ENCODE measurements at places on chromosomes 4 and X.

GRCh38 chr4:152072001-152072485 lies 311.2 kb upstream of the GATB start:
- no peak for DNase-seq

DNA sequence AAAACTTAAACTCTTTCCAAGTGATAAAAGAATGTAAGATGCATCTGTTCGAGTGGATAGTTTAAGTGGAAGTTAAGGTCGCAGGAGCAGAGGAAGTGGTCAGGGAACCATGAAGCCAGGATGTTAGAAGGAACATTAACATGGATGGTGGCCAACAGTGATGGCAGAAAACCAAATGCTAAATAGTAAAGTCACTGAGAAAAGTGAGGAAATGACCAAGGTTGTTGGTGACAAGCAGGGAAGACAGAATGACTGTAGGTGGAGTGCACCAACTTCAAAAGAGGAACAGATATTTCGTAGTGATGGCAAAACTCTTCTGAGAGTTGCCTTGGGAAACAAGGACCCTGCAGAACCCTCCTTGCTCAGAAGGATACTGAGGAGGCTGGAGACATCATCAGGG lies 226.2 kb downstream of the PALLD start:
- DNase-seq, result no peak

GRCh38 chr4:81348778-81349094 lies 123.0 kb downstream of the RASGEF1B start:
- no peak for DNase-seq

DNA sequence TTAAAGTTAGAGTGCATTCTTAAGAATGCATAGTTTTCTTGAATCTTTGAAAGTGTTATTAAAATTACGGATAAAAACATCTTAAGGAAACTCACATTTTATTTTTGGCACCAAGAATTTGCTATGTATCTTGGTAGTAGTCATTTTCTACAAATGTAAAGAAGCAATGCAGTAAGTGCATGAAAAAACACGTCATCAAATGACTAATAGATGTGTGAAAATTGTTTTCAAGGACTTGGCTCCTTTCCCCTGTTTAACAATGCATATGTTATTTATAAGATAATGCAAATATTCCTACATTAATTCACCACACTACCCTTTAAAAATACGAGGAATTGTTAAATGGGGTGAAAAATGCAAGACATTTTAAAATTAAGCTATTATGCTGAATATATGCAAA lies 461.2 kb upstream of the PCDH7 start:
- DNase-seq, result no peak

- no peak for DNase-seq
Measured at GRCh38 chr4:76376534-76376933, 44.4 kb downstream of the CCDC158 start.

DNA sequence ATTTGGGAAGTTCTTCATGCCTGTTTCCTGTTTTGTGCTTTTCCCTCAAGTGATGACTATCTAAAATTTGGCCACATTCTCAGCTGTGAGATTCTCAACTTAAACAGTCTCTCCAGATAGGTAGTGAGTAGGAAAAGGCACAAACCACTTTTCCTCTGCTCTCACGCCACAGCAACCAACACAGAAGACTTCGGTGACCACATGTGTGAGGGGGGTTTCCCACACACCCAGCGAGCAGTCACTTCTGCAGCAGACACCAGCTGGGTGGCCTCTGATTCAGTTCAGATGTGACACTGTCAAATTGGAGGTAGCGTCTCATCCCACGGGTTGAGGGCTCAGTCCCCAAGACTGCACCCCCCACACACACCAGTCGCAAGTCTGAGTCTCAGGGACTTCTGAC lies 25.1 kb upstream of the CLDN34 start:
- DNase-seq, result no peak

- no peak for DNase-seq
Measured at GRCh38 chr4:40584517-40585141, 45.0 kb downstream of the RBM47 start.

- DNase-seq, result no peak
Measured at GRCh38 chr4:173505924-173506518, 24.0 kb downstream of the HAND2 start.

DNA sequence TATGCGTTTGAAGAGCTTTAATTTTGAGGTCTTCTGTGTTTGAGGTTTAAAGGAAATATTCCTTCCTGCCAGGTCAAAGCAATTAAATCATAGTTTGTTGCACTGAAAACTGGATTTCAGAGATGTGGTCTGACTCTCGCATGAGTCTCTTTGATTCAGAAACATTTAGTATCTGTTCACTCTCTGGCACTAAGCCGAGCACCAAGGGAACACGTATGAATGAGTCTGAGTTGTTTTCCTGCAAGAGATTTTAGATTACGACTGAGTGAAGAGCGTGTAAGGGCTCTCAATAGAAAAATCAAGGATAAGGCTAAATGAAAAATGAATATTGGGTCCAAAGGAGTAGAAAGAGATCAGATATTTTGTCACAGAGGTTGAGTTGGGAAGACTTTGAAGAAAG lies 875.4 kb upstream of the PRKX start:
- DNase-seq, result no peak

- DNase-seq, result no peak
Measured at GRCh38 chr4:71241501-71242288, 97.1 kb upstream of the SLC4A4 start.

- DNase-seq, result no peak
Measured at GRCh38 chr4:85725721-85726170, 250.8 kb downstream of the ARHGAP24 start.

DNA sequence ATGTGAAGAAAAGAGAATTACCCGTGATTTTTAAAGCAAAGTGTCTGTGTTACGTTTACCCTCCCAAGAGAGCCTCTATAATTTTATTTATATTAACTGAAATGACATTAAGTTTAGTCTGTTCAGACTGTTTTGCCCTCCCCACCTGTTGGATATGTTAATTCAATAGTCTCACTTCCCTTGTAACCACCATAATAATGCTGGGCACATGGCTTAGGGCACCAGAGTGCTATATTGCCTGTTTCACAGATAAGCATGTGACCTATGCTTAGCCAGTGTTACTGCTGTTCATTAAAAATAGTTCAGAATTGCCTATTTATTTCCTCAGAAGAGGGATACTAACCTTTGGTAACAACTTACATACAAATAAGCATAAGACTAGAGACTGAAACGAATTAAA lies 446.2 kb downstream of the FAT4 start:
- no peak for DNase-seq

DNA sequence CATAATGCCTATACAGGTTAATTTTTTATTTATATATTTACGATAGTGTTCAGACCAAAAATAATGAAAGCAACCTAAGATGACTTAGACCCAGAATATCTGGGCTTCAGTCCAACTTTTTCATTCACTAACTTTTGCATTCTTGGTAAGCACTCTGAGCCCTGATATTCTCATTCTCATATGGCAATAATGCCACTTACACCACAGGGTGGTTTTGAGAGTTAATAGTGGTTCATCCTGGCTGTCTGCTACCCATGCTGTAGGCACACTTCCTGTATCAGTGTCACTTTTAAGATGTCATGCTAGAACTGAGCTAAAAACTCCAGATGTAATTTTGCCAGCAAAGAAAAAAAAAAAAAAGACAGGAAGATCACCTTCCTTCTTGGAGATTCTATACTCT lies 508.7 kb upstream of the FMR1 start:
- no peak for DNase-seq

DNA sequence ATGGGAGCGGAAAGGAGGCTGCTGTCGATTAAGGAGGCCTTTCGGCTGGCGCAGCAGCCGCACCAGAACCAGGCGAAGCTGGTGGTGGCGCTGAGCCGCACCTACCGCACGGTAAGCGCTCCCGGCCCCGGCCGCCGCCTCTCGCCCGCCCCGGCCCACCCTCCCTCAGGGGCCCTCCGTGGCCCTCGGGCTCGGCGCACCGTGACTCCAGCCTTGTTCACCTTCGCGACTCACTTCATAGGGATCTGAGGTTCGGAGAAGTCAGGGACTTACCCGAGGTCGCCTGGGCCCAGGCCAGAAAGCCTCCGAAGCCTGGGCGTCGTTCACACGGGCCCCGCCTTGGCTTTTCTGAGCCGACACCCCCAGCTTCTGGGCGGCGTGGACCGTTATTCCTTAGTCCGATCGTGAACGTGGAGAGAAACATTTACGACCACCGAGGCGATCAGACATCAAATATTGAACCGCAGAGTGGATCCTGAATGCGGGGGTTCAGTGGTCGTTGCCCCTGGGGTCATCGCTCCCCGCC lies 362 bp downstream of the NCAPG start:
- no peak for DNase-seq

- DNase-seq, result no peak
Measured at GRCh38 chr4:127155116-127155515, 477.6 kb upstream of the INTU start.

GRCh38 chrX:94524867-94525266 lies 850.9 kb downstream of the FAM133A start:
- DNase-seq, result no peak

DNA sequence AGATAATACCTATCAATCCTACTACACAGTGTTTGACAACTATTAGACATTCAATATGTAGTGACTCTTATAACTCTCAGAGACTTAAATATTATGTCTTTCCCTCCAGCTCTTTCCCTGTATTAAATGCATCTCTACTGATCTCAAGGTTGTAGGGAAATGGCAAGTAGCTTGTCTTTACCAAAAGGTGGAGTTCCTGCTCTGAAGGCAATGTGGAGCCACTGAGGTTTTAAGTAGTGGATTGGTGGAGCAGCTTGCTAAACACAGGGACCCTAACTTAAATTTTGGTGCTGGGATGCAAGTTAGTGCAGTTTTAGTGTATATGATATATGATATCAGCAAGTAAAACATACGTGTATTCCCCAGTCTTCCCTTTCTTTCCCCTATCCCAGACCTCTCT lies 13.1 kb downstream of the FNIP2 start:
- no peak for DNase-seq

DNA sequence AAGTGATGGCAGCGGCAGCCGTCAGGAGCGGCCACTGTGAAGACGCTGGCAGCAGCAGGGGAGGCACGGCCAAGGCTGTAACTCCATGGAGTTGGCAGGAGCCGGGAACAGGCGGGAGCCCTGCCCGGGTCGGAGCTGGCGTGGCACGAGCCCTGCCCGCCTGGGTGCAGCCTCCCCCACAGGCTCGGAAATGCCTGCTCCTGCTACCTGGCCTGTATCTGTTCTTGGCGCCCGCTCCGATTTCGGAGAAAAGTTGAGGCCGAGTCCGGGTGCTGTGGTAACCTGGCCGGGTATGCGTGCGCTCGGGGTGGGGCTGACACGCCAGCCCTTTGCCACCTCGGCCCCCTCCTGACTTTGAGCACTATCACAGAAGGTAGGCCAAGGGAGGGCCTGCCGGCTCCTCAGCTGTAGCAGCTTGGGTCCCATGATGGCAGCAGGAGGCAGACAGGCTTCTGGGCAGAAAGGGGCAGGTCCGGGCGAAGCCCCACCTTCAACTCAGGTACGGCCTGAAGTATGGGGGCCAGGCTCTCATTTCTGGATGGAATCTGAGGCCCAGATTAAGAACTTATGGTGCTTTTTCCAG lies 51.2 kb upstream of the SHISA3 start:
- no peak for DNase-seq

DNA sequence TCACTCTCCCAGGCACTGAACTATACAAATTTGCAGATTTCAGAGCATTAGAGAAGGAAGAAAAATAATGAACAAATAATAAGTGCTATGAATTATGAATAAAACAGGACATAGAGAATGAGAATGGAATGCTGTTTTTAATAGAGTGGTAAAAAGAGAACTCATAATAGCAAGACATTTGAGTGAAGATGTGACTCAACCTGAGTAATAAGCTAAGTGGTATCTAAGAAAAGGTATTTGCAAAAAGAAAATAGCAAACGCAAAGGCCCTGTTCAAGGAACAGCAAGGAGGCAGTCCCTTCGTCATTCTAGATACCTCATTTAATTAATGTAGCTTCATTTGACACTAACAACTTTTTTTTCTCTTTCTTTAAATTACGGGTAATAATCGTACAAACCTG lies 1910.0 kb upstream of the TENM3 start:
- DNase-seq, result no peak

- DNase-seq, result no peak
Measured at GRCh38 chr4:168437192-168437943, 42.9 kb downstream of the DDX60L start.

GRCh38 chrX:109534933-109535332 lies 1.7 kb upstream of the NXT2 start:
- DNase-seq, result no peak

DNA sequence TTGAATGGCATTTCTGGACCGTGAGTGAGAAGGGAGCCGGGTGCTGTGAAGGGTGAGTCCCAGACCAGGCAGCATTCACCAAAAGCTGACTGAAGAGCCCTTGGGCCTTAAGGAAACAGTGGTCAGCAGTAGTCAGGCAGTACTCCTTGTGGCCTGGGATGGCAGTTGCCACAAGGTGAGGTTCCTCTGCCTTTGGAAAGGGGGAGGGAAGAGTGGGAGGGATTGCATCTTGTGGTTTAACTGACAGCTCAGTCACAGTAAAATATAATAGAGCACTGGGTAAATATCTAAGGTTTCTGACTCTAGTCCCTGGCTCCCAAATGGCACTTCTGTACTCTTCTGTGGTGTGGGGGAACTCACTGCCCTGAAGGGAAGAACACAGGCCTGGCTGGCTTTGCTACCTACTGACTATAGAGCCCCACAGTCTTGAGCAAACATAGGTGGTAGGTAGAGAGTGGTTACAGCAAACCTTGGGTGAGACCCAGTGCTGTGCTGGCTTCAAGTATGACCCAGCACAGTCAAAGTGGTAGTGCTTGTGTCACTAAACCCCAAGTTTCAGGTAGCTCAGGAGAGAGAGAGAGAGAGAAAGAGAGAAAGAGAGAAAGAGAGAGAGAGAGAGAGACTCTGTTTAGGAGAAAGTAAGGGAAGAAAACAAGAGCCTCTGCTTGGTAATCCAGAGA lies 154.2 kb downstream of the TEX11 start:
- DNase-seq, result no peak

- DNase-seq, result no peak
Measured at GRCh38 chr4:151798678-151799416, 38.0 kb upstream of the GATB start.

GRCh38 chr4:60637976-60638375 lies 562.1 kb upstream of the ADGRL3 start:
- DNase-seq, result no peak

DNA sequence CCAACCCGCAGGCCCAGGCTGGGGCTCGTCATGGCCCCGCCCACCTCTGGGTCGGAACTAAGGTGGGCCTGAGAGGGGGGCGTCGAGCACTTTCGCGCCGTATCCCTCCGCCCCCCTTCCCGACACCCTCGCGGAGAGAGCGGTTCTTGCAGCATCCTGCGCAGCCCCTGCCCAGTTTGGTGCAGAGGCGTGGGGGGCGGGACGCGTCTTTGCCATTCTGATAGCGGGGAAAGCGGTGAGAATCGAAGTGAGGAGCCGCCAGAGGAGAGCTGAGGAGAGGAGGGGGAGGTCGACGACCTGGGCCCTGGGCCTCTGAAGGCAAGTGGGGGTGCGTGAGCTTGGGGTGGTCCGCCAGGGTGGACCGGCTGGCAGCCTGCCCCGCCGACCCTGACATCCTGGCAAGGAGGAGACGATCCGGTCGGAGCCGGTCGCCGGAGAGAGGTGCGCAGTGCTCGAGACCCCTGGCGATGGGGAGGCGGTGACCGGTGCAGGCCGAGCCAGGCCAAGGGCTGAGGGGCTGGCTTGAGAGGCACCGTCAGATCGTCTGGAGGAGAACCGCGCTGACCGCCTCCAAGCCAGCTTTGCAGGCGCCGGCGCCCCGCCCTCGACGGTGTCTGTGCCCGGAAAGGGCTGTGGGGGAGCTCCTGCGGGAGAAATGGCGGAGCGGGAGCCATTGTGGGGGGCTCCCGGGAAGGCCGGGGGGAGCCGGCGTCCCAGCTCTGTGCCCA lies 25.5 kb downstream of the GPRASP3 start:
- DNase-seq, result no peak
